ENCODE measurements at places on chromosomes 11 and 22.

DNA sequence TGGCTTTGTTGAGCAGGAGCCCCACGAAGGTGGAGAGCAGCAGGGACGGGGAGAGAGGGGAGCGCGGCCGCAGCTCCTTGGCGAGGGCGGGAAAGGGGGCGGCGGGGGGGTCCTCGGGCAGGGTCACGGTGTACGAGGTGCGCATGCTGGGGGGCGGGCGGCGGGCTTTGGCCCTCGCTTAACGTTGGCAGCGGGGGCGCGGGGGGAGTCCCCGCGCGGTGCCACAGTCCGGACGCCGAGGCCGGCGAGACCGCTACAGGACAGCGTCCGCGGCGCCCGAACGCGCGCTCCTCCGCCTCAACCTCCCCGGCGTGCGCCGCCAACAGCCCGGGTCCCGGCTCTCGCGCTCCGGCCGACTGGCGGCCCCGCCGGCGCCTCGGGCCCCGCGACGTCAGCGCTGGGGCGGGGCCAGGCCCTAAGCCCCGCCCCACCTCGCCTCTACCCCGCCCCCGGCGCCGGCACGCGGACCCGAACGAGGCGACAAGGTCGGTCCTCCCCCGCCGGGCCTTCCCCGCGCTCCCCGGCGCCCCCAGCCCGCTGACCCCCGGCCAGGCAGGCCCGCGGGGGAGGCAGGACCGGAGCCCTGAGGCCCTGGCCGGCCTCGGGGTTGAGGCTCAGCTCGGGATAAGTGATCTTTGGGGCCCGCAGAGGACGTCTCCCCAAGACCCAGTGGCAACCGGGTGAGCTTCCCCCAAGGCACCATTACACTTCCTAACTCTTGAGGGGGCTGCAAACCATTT is 17.5 kb downstream of the USP2 start:
- DNase-seq = no peak

DNA sequence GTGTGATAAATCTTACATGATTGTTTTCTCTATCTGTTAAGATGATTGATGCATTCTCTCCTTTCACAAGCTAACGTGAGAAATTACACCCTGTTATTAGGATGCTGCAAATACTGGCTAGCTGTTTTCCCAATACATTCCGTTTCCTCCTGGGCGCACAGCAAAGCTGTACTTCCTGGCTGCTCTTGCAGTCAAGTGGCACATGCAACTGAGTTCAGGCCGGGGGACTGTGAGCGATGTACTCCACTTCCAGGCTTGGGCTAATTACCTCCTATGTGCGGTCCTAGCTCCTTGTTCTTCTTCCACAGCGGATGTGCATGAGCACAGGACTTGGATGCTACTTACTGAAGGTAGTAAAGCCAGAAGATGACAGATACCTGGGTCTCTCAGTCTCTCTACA is 234.9 kb upstream of the SESN3 start:
- DNase-seq = no peak

DNA sequence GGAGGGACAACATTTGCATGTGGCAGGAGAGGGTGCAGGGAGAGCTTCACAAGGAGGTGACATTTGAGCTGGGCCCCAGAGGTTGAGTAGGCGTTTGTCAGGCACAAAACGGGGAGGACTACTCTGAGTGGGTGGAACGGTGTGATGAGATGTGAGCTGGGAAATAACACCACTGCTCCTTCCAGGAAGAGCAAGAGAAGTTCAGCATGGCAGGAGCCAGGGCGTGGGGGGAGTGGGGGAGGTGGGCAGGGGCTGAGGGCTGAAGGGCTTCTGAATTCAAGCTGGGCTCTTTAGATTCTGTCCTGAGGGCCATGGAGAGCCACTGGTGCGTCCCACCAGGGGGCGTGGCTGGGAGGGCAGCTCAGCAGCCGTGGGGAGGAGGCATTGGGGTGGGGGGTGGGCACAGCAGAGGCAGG is 54.2 kb downstream of the OTOG start:
- DNase-seq = no peak

DNA sequence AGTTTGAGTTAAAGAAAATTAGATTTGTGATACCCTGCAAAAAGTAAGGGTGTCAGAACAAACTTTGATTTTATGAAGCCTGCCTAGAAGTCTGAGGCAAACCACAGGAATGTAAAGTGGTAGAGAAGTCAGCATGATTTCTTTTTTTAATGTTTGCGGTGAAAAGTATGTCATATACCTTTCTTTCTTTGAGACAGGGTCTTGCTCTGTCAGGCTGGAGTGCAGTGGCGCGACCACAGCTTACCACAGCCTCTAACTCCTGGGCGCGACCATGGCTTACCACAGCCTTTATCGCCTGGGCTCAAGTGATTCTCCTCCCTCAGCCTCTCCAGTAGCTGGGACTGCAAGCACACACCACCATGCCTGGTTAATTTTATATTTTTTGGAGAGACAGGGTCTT is 4.7 kb downstream of the API5 start:
- peak; percentile 76 for DNase-seq

DNA sequence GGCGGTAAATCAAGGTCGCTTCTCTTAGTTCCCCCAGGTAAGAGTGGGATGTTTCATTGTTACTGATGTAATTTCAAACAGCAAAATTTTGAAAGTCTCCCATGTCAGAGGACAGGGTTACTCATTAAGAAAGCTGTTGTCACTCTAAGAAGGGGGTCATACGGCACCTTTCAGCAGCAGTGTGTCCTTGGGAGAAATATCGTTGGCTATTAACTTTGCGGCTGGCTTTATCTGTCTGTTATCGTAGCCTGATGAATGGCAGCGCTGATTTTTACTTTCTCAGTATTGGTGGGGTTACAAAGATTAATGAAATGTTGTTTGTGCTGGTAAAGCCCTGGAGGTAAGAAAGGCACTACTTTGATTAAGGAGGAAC is 27.5 kb upstream of the FBXO3 start:
- no peak for DNase-seq

- DNase-seq = peak; percentile 23
Observed at GRCh38 chr11:121236115-121237001, 56.2 kb upstream of the SC5D start.
